ENCODE measurements at places on chromosomes 6 and 20. TPM values are rescaled to one million over a fixed set of nuclear protein-coding genes. Genes with fewer than 3 reads are reported as not detected.

The GLP1R gene
- not detected for total RNA-seq

The EYA4 gene
- total RNA-seq: under 0.01 TPM

The KHDRBS2 gene
- total RNA-seq: not detected

The KCNQ2 gene
- not detected for total RNA-seq

The SLC17A2 gene
- total RNA-seq: not detected

The MYH7B gene
- under 0.01 TPM for total RNA-seq

The ATP6V1G2 gene
- 1.3 TPM for total RNA-seq

The PCMT1 gene
- total RNA-seq: 126 TPM

The HDGFL1 gene
- not detected for total RNA-seq

The TPD52L1 gene
- 9.7 TPM for total RNA-seq

The OPN5 gene
- total RNA-seq: not detected

The E2F3 gene
- 13.0 TPM for total RNA-seq

The RFX6 gene
- not detected for total RNA-seq

The TCFL5 gene
- total RNA-seq: 19.0 TPM

DNA sequence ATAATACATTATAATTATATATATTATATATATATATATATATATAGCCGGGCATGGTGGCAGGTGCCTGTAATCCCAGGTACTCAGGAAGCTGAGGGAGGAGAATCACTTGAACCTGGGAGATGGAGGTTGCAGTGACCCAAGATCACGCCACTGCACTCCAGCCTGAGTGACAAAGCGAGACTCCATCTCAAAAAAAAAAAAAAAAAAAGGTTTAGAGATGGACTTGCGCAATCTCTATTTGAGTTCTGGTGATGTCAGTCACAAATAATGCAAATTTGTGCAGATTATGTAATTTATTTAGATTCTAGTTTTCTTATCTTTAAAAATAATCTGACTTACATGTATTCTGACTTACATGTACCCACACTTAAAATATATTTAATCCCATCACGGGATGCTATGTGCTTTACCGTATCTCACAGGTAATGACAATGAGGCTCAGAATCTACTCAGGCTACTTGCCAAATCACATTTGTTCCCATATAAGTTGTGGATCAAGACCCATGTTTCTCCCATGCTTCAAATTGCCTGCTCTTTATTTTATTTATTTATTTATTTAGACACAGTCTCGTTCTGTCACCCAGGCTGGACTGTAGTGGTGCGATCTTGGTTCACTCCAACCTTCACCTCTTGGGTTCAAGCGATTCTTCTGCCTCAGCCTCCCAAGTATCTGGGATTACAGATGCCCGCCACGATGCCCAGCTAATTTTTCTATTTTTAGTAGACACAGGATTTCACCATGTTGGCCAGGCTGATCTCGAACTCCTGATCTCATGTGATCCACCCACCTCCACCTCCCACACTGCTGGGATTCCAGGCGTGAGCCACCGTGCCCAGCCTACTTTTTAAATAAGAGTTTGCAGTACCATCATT is 7.6 kb upstream of the UST start:
- no peak for DNase-seq

- peak; percentile 99 for DNase-seq
Observed at GRCh38 chr6:146913842-146914488, 290.3 kb upstream of the STXBP5 start.

- DNase-seq: no peak
Observed at GRCh38 chr6:163310973-163311383, 103.5 kb upstream of the QKI start.

DNA sequence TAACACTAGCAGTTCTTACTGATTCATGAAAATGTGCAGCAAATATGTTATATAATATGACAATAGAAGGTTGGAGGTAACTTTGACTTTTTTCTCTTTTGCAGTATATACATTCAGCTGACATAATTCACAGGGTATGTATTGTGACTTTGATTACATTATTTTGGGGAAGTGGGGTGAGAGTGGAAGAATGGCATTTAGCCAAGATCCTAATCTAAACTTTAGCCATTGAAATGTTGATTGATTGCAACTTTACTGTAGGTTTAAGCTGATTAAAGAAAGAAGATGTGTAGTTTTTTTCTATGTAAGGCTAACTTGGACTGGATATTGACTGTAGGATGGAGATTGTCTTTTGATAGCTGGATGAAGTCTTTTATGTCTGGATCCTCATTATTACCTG is 46.0 kb downstream of the MAPK14 start:
- no peak for DNase-seq

DNA sequence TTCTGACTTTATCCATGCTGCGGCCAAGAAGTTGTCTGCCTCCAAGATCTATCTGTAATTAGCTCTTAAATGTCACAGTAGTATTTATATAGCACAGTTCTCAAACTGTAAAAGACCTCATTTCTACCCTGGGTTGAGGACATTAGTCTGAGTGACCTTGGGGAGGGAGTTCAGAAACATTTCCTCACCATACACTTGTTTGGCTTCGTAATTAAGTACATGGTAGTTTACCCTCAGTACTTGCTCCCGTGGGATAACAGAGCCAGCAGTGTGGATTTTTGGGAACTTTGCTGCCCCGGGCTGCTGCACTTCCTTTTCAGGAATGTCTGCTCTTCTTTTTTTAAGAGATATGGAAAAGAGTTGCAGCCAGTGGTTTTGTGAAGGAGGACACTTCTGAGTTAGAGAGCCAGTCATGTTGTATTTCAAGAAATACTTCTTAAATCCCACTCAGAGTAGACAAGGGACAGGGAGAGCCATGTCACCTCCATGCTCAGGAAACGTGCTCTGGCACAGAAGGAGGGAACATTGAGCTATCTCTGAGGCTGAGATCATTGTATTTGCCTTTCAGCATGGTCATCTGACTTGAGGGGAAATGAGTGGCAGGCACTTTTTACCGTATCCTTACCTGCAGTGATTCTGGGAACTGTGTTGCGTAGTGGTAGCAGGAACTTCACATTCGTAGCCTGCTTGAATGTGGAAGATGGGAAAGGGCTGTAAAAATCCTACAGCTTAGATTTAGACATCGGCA is 33.6 kb downstream of the RPRD1B start:
- DNase-seq: no peak

GRCh38 chr6:159103396-159104162 is 58.8 kb upstream of the TAGAP start:
- no peak for DNase-seq

GRCh38 chr6:109315341-109316110 is 66.7 kb downstream of the CD164 start:
- DNase-seq: no peak

GRCh38 chr6:139568956-139569538 is 194.6 kb upstream of the CITED2 start:
- peak; percentile 86 for DNase-seq

GRCh38 chr6:45617441-45617840 is 239.7 kb upstream of the SUPT3H start:
- DNase-seq: peak; percentile 26

- no peak for DNase-seq
Observed at GRCh38 chr20:57470666-57471495, 54.1 kb downstream of the CTCFL start.

DNA sequence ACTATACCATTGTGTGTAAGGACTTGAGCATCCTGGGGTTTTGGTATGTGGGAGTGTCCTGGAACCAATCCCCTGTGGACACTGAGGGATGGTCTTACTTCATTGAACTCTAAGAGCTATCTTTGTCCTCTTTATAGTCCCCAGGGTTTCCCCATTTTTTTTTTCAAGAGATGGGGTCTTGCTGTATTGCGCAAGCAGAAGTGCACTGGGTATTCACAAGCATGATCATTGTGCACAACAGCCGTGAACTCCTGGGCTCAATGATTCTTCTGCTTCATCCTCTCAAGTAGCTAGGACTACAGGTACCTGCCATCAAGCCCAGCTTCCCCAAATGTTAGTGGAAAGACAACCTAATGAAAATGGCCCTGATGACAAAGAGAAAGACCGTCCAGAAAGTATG is 2.2 kb upstream of the ASCC3 start:
- DNase-seq: no peak

GRCh38 chr6:124599656-124600055 is 362.6 kb upstream of the RNF217 start:
- no peak for DNase-seq

- no peak for DNase-seq
Observed at GRCh38 chr6:55869674-55870073, 5.7 kb downstream of the BMP5 start.

- no peak for DNase-seq
Observed at GRCh38 chr6:45442716-45443115, 65.0 kb upstream of the SUPT3H start.

- DNase-seq: peak; percentile 84
Observed at GRCh38 chr6:34585512-34586061, 29.5 kb upstream of the SPDEF start.

DNA sequence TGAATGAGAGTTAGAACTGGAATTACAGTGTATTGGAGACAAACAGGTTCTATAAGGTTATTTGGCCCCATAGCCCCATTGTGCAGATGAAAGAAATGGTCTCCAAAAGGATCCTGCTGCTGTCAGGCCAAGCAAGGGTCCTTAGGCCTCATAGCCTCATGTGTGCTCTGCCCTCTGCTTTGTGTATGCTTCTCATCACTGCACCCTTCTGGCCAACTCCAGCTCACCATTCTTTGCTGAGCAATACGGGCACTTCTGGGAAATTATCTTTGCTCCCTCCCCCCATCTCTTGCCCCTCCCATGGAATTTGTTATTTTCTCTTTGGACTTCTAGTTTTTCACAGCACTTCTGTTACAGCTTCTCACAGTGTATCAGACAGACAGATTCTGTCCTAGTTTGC is 298.8 kb downstream of the FOXA2 start:
- no peak for DNase-seq

DNA sequence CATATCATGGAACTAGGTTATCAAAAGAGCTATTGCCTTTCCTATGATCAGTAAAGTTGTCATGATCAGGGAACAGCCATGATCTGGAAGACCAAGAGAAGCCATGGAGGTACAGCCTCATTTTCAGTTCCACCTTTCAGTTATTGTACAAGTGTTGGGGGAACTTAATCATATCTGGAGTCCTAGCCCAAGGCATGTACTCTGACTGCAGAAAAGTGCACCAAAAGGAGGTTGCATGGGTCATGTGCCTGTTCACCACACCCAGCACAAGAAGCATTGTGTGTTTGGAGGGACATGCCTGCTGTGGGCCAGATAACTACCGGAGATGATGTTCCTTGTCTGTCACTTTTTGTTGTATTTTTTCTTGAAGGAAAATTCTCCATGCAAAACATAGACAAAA is 185.8 kb upstream of the MAN1A1 start:
- DNase-seq: no peak

- DNase-seq: no peak
Observed at GRCh38 chr20:47356220-47356525, 326 bp downstream of the ZMYND8 start.

GRCh38 chr6:163834226-163834970 is 419.9 kb downstream of the QKI start:
- no peak for DNase-seq

DNA sequence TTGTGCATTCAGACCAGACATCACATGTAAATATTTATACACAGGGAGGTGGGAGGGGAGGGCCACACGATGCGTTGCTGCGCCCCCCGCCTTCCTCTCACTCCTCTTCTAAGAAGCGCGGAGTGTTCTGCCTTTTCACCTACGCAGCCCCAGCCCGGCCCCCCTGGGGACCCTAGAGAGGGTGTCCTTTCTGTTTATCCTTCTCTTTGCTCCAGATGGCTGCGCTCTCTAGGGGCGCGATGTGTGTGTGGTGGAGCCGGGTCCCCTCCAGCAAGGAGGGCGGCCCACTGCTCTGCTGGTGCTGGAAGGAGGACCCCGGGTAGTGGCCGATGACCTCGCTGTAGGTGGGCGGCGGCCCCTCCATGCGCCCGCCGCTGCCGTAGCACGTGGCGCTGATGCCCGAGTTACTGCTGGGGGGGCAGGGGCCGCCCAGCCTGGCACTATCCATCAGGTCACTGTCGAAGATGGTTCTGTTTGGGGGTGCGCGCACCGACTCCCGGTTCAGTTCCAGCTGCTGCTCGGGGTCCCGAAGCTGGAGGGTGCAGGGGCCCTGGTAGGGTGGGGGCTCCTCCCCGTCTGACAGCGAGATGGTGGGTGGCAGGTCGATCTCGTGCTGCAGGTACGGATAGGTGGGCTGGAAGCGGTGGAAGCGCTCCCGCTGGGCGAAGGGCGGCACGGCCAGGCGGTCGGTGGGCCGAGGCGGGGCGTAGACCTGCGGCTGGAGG is 31.8 kb upstream of the ZBP1 start:
- DNase-seq: no peak

- no peak for DNase-seq
Observed at GRCh38 chr20:49999329-49999728, 16.5 kb downstream of the SNAI1 start.

DNA sequence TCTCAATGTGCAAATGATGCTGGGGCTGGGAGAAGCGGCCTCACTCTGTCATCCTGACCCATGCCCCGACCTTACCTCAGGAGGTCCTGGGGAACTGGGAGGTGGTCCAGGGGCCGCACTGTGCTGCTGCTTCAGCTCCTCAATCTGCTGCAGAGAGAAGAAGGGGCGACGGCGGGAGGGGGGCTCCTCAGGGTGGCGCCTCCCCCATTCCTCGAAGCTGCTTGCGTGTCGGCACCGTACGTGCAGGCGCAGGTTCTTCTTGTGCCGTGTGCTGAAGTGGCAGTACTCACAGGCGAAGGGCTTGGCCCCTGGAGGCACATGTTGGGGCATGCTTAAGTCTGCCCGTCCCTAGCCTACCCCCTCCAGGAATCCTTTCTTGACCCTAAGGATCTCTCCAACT is 12.9 kb downstream of the ZNF335 start:
- DNase-seq: no peak

GRCh38 chr6:22145823-22146677 is 150.8 kb downstream of the PRL start:
- DNase-seq: peak; percentile 20

- DNase-seq: no peak
Observed at GRCh38 chr6:150652848-150653613, 53.3 kb downstream of the PLEKHG1 start.

DNA sequence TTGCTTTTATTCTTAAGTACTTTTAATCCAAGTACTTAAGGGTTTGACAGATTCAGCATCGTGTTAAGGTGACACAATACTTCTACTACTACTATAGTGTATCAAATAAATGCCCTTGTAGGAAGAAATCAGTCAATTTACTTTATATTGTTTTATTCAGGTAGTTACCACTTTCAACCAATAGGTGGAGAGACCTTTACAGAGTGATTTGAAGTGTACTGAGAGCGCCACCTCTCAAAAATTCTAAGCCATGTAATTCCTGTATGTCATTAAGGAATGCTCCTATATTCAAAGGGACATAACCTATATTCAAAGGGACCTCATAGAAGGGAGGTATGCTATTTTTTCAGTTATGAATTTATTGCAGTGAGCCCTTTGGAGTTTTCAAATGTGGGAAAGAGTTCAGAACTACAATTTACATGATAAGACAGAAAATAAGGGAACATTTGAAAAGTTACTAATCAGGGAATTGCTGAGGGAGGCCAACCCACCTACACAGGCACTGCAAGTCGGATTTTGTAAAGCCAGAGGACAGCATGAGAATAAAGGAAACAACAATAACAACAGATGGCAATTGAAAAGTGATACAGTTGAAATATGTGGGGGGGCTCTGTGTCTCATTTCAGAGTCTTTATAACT is 955.6 kb downstream of the TBC1D32 start:
- peak; percentile 2 for DNase-seq

GRCh38 chr6:137081997-137082396 is 37.2 kb upstream of the IL20RA start:
- DNase-seq: no peak

Measured in fibroblast of villous mesenchyme (primary cell).